ENCODE measurements at places on chromosomes 6 and 20. TPM values are rescaled to one million over a fixed set of nuclear protein-coding genes. Genes with fewer than 3 reads are reported as not detected.

Gene MMP24
- 0.09 TPM for total RNA-seq

Gene VGLL2
- not detected for total RNA-seq

Gene FAM83C
- total RNA-seq = 0.20 TPM

Gene MDFI
- total RNA-seq = 1.1 TPM

Gene SLA2
- 1.3 TPM for total RNA-seq

Gene GCNT2
- total RNA-seq = 12.2 TPM

Gene COL9A1
- total RNA-seq = 0.64 TPM

Gene ZNF512B
- total RNA-seq = 2.9 TPM

Gene IL20RA
- total RNA-seq = 13.4 TPM

Gene MAP3K5
- total RNA-seq = 17.5 TPM

Gene PAQR8
- total RNA-seq = 152 TPM

Gene SYCP2
- total RNA-seq = 0.84 TPM

Gene GSTA3
- not detected for total RNA-seq

Gene PGC
- not detected for total RNA-seq

Gene FAM209B
- not detected for total RNA-seq

Gene ARMC12
- total RNA-seq = 0.46 TPM

Gene CST4
- not detected for total RNA-seq

Gene KCNQ5
- 0.47 TPM for total RNA-seq

Gene SEC63
- total RNA-seq = 64.9 TPM

All from left colon (tissue), 2 donors.